ENCODE measurements at places on chromosomes 4 and X.

DNA sequence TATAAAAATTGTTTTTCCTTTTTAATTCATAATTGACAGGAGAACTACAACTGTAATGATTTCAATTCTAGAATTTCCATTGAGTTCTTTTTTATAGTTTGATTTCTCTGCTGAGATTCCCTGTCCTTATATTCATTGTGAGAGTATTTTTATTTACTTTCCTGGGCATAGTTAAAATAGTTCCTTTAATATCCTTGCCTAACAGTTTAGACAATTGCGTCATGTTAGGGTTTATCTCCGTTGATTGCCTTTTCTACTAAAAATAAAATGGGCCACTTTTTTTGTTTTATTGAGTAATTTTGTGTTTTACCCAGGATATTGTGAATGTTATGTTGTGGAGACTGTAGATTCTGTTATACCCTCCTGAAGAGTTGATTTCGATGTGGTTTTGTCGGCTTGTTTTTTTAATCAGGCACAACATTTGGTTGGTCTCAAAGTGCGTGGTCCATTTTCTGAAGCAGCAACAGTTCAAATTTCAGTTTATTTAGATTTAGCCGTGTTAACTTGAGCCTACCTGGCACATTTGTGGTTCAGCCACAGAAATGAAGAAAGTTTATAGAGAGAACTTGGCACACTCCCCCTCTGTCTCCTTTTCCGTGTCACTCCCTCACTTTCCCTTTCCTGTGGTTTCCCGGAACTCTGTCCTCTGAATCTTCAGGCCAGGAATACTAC is 16.0 kb upstream of the PRRG1 start:
- no peak for DNase-seq

GRCh38 chrX:105753411-105753810 is 68.9 kb upstream of the NRK start:
- no peak for DNase-seq

DNA sequence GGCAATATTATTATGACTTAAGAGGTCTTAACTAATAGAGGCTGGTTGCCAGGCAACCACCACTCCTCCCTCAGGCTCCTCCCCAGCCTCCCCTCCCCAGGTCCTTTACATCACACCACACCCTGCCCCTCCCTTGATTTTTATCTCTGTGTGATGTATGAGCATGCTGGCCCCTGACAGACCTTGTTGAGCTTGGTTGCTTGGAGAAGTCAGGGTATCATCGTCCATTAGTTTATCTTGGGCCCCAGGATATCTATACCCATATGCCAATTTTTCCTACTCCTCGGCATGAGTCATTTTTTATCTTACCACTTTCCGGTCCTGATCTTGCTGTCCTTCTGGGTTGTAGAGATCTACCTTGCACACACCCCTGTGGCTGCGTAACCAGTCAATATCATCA is 2.5 kb downstream of the AKAP4 start:
- no peak for DNase-seq

DNA sequence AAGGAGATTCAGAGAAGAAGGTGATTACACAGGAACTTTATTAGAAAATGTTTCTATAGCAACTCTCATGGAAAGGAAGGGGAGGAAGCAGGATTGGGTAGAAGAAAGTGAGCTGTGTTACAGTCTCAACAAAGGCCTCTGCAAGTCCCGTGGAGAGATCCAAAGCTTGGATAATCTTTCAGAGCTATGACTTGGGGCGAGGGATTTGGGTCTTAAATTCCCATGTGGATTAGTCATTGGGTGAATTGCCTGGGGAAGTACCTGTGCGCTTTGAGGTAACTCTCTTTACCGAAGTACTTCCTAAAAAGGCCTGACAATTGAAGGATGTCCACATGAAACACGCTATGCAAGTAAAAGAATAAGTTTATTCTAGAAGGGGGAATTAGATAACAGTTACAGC is 133.8 kb upstream of the ANKRD50 start:
- no peak for DNase-seq

DNA sequence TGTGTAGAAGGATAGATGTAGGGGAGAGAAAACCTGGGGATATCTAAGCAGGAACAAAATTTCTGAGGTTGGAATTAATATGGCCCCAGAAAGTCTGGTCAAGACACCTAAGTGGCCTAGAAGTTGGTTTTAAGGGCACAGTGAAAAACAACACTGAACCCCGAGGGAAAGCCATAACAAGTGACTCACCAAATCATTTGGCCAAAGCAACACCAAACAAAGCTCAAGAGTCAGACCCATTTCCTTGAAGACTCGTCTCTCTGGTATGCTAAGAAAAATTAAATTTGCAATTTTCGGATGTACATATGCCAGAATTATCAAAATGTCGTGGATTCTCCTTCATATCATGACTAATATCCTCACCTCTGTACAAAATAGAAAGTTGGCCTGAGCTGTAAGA is 162.9 kb downstream of the SMIM20 start:
- DNase-seq: no peak

GRCh38 chr4:170465429-170465828 is 375.7 kb upstream of the AADAT start:
- DNase-seq: no peak

- no peak for DNase-seq
These were observed 47.5 kb upstream of the NDP start for GRCh38 chrX:44020693-44021092.

DNA sequence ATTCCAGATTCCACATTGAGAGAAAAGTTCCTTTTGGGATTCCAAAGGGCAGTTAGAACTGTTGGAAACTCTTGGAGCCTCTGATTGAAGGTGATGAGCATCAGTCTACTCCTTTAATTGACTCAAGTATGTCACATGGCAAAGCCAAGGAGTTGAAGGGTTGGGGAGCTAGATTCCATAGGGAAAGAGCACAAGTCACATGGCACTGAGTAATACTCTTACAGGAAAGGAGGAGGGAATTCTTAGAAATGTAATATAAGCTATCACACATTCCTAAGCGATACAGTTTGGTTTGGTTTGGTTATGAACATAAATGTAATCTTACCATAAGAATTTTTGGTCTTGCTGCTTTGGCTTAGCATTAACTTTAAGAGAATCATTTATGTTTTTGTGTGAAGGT is 15.7 kb downstream of the SPCS3 start:
- DNase-seq: no peak

DNA sequence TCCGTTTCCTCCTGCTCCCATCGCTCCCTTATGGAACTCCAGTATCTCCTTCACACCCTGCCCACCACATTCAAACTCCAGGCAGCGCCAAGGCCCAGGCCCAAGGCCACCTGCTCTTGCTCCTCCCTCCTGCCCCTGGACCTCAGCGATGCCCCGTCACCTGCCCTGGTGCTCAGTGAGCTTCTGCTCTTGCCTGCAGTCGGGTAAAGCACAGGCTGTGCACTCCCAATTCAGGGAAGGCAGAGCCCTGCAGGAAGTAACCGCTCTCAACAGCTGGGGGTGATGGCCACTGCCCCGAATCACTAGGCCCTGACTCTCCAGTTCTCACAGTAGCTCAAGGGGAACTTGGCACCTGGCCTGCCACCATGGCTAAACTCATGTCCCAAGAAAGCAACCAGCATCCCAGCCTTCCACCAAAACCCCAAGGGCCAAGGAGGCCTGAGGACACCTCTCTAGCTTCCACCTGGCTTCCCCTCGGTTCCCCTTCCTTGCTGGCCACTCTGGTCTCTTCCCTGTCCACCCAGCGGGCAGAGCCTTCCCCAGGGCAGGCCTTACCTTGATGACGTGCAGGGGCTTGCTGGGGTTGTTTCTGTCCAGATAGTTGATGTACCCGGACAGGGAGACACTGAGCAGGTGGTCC is 29.3 kb downstream of the WDR1 start:
- DNase-seq: no peak

- DNase-seq: no peak
These were observed 22.8 kb upstream of the CENPVL3 start for GRCh38 chrX:51641421-51642021.

DNA sequence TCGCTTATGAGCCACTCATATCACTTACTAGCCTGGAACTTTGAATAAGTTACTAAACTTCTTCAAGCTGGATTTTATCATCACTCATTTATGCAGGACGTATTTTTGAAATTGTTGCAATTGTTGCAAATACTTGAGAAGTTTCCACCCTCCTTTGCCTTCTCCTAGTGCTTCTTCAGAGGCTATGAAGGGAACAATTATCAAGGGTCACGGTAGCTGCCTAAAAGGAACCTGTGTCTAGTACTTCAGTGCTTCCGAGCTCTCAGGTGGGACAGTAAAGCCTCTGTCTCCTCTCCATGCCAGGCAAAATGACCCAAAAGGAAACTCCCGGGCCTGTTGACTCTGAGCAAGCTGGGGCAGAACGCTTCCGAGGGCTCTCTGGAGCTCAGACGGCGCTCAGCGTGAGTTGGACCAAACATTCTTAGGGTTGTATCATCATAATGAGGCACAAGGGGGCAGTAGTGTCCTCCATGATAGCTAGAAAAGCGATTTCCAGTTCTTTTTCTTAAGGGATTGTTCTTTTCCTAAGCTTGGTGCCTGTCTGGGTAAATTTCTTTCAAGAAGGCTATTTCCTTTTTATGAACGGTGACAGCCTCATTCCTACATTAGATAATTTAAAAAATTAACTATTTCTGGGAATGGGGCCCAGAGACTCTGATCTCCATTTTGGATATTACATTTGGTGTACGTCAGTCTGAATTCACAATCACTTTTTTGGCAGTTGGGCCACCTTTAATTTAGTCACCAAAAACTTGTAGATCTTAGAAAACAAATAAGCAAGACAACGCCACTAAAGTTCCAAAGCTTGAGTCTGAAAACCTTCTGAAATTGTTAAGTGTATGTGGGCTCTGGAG is 73.1 kb downstream of the PACRGL start:
- DNase-seq: peak; percentile 0

DNA sequence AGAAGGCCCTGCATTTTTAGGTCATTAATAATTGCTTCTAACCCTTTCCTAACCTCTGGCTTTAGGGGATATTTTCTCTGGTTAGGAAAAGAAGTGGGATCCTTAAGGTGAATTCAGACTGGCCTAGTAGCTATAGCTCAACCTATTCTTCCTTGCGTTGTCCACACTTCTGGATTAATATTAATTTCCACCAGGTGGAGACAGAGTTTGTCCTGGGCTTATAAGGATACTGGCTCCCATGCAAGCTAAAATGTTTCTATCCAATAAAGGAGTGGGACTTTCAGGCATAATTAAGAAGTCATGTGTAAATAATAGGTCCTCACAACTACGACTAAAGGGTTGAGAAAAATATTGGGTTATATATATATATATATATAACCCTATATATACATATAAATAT is 860.0 kb upstream of the POU3F4 start:
- DNase-seq: no peak

- no peak for DNase-seq
These were observed 104.8 kb downstream of the ATP11C start for GRCh38 chrX:139828033-139828432.

DNA sequence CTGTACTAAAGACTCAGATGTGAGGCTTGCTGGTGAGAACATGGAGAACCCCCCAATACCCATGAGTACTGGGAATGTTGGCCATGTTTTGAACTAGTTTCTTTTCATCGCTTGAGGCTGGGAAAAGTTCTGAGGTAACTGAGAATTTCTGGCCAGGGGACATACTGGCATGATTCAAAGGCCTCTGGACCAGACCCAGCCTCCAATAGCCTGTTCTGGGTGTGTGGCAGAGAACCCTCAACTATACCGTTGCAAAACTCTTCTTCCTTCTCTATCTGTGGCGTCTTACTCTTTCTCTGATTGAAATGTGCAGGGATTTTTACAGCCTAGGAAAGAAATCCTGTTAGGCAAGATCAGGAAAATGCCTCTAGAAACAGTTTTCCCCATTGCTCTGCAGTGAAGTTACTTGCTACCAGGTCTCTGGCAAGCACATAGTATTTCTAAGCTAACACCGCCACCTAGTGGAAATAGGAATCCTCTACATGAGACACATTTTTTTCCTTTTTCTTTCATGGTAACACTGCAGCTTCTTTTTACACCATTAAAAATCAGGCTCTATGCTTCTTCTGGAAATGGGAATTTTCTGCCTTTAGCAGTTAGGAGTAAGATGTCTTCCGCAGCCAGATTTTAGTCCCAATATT is 170.7 kb upstream of the ZCCHC13 start:
- DNase-seq: no peak

- no peak for DNase-seq
These were observed 16.4 kb downstream of the MCUB start for GRCh38 chr4:109576462-109576861.

DNA sequence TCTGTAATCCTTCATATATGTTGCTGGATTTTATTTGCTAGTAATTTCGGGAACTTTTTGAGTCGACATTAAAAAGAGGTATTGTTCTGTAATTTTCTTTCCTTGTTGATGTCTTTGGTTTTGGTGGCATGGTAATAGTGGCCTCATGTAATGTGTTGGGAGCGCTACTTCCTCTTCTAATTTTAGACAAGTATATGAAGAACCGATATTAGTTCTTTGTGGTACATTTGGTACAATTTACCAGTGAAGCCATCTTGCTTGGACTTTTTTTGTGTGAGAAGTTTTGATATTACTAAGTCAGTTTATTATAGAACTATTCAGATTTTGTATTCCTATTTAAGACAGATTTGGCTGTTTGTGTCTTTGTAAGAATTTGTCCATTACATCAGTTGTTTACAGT is 669.2 kb upstream of the AADAT start:
- no peak for DNase-seq

GRCh38 chr4:90582087-90582486 is 454.9 kb downstream of the CCSER1 start:
- no peak for DNase-seq

GRCh38 chr4:158159718-158160094 is 13.1 kb downstream of the GASK1B start:
- DNase-seq: no peak

GRCh38 chr4:40682290-40683101 is 52.8 kb upstream of the RBM47 start:
- no peak for DNase-seq

- DNase-seq: no peak
These were observed 135.6 kb downstream of the MID1 start for GRCh38 chrX:10484683-10485247.

GRCh38 chr4:172147687-172148086 is 334.5 kb downstream of the GALNTL6 start:
- no peak for DNase-seq

DNA sequence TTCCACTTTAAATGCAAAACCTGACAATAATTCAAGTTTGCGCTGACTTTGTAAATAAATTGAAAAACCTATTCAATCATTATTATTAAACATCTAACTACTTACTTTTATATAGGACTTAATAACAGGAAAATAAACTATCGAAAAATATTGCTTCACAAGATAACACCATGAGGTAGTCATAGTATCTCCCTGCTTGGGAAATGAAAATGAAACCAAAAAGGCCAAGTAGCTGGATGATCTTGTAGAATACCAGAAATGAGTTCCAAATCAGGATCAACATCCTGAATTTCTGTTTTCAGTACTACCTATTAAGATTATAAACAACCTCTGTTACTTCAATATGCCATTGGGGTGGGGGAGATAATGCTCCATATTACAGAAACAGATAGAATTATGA is 58.9 kb downstream of the CHIC2 start:
- DNase-seq: no peak

- DNase-seq: no peak
These were observed 38.9 kb upstream of the MAMLD1 start for GRCh38 chrX:150324035-150324728.

- DNase-seq: no peak
These were observed 9.7 kb upstream of the IRAK1 start for GRCh38 chrX:154029439-154029838.
